NCI-H1417 treated with DMSO at 0.1 percent for 48 hours (cell line): ENCODE measurements at places on chromosomes 7 and 10.

- no peak for DNase-seq
These were observed 2.3 kb downstream of the ZNF804B start for GRCh38 chr7:88761779-88762178.

- no peak for DNase-seq
These were observed 626.0 kb downstream of the ACTR3B start for GRCh38 chr7:153385502-153385901.

DNA sequence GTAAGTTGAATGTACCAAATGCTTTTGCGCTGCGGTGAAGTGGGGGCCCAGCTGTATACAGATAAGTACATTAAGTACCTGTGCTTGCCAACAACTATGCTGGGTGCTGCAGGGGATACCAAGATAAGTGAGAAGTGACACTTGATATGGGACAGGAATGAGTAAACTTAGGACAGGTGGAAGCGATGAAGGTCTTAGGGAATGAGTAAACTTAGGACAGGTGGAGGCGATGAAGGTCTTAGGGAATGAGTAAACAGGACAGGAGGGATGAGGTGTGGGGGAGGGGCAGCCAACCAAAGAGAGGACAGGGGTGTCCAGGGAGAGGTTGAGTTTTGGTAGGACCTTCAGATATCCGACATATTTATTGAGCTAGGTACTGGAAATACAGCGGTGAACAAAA is 1.4 kb downstream of the MDH2 start:
- no peak for DNase-seq

GRCh38 chr10:131743190-131744151 is 157.3 kb upstream of the PPP2R2D start:
- DNase-seq = no peak

- DNase-seq = no peak
These were observed 126.4 kb upstream of the DKK1 start for GRCh38 chr10:52187521-52188258.

- DNase-seq = no peak
These were observed 7.5 kb downstream of the VWC2 start for GRCh38 chr7:49780953-49781352.

DNA sequence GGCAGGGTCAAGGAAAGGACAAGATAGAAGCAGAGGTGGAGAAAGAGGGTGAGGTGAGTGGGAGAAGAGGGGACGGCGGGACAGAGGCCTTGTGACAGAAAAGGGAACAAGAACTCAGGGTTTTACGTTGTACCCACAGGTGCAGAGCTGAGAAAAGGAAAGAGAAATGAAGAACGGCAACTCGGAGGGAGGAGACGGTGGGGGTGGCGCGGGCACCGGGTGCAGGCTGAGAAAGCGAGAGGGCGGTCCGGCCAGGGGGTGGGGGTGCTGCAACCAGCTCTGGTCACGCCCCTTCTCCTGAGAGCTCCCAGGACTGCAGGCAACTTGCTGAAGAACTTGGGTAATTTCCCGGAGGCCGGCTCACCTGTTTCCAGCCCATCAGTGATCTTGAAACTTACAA is 65.3 kb downstream of the CARD11 start:
- DNase-seq = no peak

GRCh38 chr10:44297963-44298362 is 86.9 kb downstream of the CXCL12 start:
- DNase-seq = no peak

GRCh38 chr10:110764378-110764777 is 107.3 kb upstream of the PDCD4 start:
- DNase-seq = no peak

DNA sequence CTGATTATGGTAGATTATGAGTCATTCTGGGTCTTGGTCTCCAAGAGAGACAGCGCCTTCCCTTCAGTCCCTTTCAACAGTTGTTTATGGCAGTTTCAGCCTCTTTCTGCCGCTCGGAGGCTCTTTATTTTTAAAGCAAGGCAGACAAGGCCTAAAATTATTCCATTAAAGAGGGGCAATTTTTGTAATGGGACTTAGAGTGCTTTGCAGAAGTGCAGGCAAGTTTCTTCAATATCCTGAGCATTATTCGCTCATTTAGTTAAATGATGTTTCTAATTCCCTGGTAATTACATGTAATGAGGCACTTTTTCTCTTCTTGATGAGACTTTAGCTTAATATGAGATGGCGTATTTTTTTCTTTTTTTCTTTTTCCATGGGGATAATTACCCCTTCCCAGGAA is 33.6 kb downstream of the BUB3 start:
- DNase-seq = no peak

DNA sequence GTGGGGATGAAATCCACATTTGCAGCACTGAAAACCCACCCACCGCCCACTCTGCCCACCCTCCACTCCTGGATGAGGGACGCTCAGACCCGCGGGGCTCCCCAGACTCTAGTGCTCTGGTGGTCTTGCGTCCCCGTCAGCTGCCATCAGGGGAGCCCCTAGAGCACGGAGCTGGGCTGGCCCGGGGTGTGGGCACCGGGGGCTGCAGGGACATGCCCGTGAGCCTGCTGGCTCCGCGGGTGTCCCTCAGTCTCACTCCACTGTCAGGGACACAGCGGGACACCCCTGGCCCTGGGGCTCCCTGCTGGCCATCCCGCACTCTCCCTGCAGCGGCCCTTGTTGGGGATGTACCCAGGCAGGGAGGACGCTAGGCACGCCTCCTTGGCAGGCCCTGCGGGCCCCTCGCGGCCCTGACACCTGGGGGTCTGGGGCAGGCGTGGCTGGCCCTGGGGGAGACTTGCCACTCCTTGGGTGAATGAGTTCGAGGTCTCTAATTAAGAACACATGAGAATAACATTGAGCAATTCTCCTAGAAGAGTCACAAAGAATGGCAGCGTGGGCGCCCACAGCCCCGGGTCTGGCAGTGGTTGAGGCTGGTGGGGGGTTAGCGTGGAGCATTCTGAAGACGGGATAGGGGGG is 64.2 kb downstream of the CFAP46 start:
- DNase-seq = no peak

- no peak for DNase-seq
These were observed 149.6 kb downstream of the TCF7L2 start for GRCh38 chr10:113099431-113100183.

DNA sequence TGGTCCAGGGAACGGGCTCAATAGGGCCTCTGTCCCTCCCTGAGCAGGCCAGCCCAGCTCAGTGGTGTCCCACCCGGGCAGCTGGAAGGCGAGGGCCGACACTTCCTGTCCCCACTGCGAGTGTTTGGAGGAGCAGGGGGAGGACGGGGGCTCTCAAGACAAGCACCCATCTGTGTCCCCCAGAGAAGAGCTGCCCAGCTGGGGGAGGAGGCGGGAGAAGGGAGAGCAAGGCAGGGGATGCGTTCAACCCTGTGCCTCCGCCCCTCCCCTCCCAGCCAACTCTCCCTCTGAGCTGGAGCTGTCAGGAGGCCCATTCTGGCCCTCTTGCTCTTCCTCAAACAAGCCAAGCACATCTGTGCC is 35.7 kb downstream of the ZCCHC24 start:
- DNase-seq = no peak

GRCh38 chr7:140062118-140062527 is 628 bp downstream of the PARP12 start:
- no peak for DNase-seq

- peak; percentile 32 for DNase-seq
These were observed 1255.3 kb upstream of the LRRN3 start for GRCh38 chr7:109835577-109835976.

DNA sequence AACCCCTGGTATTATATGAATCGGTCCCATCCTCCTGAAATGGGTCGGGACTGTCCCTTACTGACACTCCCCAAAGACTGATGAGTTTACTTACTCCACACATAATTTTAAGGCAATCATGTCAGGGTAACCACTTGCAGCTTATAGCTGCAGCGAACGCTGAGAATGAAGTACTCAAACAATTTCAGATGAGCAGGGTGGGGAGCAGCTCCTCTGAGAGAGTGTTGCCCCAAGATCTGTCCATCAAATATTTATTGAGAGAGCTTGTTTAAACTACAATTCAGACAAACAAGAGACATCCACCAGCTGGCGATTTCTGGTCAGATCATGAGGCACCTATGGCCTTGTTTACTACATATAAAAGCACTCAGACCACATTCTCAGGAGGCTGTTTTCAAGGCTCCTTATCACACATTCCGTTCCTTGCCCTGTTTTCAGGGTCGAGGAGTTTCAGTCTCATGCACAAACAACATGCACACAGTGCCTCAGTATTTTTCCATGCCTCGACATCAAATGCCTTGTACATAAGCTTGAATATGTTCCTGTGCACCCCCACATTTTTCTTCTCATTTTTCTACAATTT is 80.1 kb downstream of the THSD7A start:
- no peak for DNase-seq

DNA sequence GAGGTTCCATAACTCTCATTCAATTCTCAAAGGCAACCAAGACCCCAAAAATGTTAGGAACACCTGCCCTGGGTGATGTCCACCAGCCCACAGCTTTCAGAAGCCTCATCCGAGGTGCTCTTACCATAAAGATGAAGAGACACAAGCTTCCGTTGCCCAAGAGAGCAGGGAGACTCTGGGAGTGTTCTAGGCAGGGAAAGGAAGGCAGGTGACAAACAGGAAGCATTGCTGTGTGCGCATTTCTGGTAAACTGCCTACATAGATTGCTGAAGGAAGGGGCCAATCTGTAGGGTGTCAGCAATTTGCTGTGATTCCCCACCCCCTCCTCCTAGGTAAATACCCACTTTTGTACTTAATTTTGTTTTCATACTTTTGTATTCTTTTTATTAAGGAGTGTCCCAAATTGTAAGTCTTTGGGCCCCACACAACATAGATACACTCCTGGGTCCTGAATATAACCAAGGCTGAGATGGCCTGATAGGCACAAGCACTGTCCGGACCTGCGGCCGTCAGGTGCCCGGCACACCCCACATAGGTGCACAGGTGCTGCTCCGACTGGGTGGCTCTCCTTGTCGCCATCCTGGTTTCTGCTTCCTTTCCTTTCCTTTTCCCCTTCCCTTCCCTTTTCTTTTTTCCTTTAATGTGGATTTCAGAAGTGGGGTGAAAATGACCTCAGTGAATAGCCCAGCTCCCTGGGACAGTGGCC is 51.4 kb upstream of the SMNDC1 start:
- no peak for DNase-seq

DNA sequence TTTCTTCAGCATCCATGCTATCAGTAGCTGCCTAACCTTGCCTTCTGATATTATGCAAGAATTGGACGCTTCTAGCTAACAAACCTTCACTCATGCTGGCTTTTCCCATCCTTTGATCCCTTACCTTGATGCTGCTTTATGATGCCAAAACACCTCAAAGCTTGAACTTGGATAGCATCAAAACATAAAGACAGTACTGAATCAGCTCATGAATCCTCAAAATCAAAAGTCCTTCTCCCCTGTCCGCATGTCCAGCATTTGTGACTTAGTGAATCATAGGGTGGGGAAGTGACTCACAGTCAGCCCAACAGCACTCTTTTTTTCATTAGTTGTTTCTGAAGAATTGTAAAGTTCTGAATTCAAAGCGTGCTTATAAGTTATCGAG is 89.5 kb upstream of the PIK3CG start:
- DNase-seq = no peak

DNA sequence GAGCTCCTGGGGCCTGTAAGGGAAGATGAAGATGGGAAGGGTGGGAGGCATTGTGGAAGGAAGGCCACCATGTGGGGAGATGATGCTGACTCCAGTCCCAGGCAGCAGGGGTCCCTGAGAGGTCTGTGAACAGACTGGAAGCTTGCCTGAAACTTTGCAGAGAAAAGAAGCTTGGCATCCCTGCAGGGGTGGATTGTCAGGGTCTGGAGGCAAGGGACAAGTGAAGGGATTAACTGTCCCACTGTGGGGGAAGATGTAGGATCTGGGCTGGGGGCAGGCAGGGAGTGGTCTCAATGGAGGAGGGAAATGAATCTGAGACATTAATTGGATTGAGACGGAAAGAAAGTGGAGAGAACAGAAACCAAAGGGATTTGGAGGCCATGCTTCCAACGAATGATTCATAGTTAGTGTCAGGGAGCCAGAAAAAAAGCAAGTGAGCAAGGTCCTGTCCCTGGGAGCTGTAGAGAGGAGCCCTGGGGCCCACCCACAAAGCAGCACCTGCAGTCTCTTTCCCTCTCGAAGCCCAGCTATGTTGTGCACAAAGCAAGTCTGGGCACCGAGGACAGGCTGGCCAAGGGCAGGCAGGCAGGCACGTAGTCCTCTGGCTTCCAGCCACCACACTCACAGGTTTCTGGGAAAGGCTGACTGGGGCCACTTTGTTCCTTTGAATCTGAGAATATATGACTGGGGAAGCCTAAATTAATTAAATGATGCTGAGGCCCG is 4.7 kb upstream of the SLC18A3 start:
- no peak for DNase-seq

GRCh38 chr10:112842832-112843360 is 107.2 kb upstream of the TCF7L2 start:
- DNase-seq = no peak

- DNase-seq = no peak
These were observed 155.7 kb upstream of the STEAP1 start for GRCh38 chr7:89998554-89998953.

GRCh38 chr7:229184-229964 is 37.0 kb downstream of the FAM20C start:
- no peak for DNase-seq

DNA sequence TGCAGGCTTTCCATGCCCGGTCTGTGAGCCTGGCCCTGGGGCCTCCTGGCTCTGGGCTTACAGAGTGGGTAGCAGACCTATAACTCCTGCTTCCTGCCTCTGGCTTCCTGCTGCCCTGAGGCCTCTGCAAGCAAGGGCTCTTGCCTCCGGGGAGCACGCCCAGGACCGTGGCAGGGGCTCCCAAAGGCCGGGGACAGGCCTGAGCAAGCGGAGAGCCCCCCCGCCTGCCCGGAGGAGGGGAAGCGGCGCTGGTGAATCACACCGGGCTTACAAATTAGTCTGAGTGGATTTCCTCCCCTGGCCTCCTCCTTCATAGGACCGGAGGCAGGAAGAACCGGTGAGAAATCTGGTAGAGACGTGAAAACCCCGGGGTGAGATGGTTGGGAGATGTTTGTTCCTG is 1.5 kb upstream of the MYL10 start:
- DNase-seq = no peak

DNA sequence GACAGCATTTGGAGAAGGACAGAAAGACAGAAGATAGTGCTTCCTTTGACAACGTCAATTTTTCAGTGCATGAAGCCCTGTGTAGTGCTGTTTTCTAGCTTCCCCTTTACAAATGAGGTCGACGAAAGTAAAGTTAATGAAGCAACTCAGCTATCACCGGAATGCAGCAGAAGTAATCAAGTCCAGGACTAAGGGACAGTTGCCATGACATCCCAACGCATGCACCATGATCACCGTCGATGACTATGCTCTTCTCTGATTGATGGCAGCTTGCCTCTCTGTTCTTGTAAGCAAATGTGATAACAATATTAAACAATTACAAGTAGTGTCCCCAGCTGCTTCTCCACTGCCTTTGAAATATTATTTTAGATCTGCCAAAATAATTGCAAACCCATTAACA is 205.8 kb downstream of the FRMD4A start:
- no peak for DNase-seq

- no peak for DNase-seq
These were observed 52.3 kb downstream of the MKI67 start for GRCh38 chr10:128073890-128074289.

DNA sequence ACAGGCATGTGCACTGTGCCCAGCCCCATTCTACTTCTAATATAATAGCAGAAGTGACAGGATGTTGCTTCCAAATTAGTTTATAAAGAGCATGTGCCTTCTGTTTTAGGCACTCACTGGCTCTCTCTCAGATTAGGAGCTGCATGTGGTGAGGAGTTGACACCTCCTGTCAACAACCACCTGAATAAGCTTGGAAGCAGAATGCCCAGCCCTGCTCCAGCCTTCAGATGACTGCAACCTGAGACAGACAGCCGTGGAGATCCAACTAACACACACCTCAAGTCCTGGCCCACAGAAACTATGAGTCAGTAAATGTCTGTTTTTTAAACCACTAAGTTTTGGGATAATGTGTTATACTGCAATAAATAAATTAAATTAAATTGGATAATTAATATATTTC is 54.5 kb downstream of the PARD3 start:
- DNase-seq = no peak
